Skin of body (tissue), 3 donors: ENCODE measurements at places on chromosomes 12 and 14. TPM values are rescaled to one million over a fixed set of nuclear protein-coding genes. Genes with fewer than 3 reads are reported as not detected.

The INHBE gene
- 0.10 TPM for total RNA-seq

The ERP27 gene
- 1.9 TPM for total RNA-seq

DNA sequence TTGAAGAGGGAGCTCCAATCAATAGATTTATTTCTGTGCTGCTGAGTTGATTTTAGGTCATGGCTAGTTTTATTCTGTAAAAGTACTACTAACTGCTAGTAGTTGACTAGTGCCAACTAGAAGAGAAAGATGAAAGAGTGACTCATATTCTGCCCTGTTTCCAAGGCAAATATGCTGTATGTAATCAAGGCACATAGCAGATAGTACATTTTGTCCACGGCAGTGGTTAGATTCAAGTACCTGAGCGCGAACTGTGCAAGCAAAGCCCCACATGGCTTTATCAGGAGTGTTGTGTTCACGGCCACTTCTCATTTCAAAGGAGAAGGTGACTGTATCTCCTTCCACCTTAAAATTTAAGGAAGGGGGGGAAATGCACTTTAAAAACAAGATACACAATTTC is 126.8 kb downstream of the TRAFD1 start:
- no peak for DNase-seq

DNA sequence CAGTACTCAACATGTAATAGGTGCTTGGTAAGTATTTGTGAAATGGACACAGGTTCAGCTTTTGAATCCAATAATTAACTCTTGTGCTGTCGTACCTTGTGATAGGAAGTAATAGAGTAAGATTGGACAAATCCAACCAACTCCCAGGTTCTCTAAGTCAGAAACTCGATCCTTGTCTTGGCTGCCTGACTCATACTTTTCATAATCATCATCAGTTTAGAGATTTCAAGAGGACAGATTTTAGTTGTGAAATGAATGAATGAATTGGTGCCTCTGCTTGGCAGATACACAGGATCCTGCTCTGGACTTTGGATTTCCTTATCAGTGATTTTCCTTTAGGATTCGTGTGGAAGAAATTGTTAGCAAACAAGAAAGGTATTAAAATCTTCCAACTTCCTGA is 1145.2 kb downstream of the AACS start:
- no peak for DNase-seq

GRCh38 chr12:130540376-130540775 is 175.7 kb downstream of the RIMBP2 start:
- DNase-seq: no peak

GRCh38 chr12:109621901-109622364 is 48.3 kb downstream of the MVK start:
- no peak for DNase-seq

- no peak for DNase-seq
Observed at GRCh38 chr12:129901254-129901653, 2.6 kb downstream of the TMEM132D start.

DNA sequence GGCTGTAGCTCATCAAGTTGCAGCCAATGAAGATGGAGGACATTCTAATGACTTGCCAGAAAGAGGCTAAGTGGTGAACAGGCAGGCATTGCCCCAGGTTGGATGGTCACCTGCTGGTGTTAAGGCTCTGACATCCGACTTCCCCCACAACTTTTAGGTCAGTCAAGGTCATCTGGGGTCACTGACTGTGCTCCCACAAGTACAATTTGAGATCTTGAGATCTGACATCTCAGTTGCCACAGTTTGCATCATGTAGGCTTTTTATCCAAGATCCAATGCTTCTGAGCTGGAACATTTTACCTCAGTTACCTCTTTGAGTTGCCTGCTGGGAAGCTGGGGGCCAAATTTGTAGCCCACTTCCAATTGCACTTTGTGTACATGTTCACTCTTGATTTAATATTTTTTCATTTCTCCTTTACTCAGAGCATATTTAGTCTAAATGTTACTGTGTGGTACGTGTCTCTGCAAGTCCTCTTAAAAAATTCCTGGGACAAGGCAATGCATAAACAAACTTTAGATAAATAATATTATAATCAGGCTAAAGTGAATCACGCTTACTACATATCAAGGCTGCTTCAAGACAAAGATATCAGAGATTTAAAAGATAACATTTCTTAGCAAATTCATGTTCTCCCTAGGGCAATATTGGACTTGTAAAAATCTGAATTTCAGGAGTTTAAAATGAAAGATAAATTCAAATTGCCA is 61.4 kb downstream of the SEL1L start:
- DNase-seq: no peak
